ENCODE measurements at places on chromosomes 12 and 14.
A peak's percentile ranks its signal among the peaks of the same experiment; 100 is the strongest.

DNA sequence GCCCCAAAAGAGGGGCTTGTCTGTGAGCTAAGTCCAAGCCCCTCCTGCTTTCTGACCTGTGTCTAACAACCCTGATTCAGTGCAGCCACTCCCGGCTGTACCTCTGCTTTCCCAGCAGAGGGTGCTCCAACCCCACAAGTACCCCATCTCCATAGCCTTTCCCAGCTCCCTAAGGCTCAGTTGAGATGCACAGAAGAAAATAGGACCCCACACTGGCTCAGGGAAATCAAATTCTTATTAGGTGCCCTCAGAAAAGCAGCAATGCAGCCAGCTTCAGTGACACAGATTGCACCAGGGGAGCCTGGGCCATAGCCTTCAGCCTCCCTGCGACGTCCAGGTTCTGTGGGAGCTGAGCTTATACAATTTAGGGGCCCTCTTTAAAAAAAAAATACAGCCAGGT, 49.9 kb downstream of the LRRC74A start:
- DNase-seq, result peak; percentile 12

DNA sequence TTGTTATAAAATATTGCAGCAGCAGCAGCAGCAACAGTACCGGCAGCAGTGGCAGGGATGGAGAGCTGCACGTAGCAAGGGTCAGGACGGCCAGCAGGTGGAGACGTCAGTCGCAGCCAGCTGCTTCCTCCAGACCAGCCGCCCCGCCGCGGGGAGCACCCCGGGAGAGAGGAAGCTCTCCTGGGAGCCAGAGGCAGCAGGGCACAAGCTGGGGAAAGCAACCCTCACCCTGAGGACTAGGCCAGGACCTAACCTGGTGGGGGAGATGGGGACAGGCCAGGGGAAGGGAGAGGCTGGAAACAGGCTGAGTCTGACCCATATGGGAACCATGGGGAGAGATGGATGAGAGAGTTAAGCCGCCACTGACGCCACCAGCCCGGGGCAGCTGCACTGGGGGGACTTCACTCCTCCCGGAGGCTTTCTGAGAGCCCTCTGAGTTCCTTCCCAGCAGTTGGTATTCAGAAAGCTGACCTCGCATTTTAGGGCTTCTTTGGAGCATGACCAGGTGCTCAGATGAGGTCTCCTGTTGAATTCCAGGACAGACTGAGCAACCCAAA, 56.3 kb downstream of the SPTB start:
- peak; percentile 50 for DNase-seq

DNA sequence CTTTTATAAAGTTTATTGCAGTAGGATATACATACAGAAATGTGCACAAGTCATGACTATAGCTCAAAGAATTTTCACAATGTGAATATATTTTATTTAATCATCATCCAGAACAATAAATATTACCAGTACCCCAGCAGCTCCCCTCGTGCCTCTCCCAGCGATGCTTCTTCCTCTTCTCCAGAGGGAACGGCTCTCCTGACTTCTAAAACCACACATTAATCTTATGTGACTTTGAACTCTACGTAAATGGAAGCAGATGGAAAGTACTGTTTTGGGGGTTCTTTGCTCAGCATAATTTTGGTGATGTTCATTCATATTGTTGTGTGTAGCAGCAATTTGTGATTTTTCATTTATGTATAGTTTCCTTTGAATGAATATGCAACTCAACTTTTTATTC, 4.6 kb upstream of the SLC8A3 start:
- no peak for DNase-seq

- DNase-seq, result no peak
Observed at GRCh38 chr12:104513681-104514080, 56.9 kb downstream of the CHST11 start.

GRCh38 chr12:81203671-81204204, 125.9 kb downstream of the ACSS3 start:
- DNase-seq, result no peak

DNA sequence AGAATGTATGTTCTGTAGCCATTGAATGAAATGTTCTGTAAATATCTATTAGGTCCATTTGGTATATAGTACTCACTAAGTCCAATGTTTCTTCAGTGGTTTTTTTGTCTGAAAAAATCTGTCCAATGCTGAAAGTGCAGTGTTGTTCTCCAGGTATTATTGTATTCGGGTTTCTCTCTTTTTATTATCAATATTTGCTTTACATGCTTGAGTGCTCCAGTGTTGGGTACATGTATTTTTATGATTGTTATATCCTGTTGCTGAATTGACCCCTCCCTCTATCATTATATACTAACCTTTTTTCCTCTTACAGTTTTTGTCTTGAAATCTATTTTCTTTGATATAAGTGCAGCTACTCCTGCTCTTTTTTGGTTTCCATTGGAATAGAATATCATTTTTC, 382.2 kb downstream of the CCER1 start:
- no peak for DNase-seq

- DNase-seq, result no peak
Observed at GRCh38 chr14:101556131-101556530, 5.2 kb upstream of the DIO3 start.

DNA sequence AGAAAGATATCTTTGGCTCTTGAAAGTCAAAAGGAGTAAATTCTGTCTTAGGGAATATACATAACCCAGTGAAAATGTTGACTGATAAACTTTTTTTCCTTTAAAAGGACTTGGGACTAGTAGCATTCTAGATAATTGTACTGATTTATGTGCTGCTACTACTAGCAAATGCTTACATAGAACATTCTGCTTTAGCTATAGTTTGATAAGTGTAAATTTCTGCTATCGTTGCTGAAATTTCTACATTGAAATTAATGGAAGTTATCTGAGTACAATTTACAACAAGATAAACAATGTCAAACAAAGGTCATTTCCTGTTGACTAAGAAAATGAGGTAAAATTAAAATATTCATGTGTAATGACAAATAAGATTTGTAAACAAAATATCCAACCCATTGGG, 48.3 kb upstream of the CNTN1 start:
- no peak for DNase-seq

DNA sequence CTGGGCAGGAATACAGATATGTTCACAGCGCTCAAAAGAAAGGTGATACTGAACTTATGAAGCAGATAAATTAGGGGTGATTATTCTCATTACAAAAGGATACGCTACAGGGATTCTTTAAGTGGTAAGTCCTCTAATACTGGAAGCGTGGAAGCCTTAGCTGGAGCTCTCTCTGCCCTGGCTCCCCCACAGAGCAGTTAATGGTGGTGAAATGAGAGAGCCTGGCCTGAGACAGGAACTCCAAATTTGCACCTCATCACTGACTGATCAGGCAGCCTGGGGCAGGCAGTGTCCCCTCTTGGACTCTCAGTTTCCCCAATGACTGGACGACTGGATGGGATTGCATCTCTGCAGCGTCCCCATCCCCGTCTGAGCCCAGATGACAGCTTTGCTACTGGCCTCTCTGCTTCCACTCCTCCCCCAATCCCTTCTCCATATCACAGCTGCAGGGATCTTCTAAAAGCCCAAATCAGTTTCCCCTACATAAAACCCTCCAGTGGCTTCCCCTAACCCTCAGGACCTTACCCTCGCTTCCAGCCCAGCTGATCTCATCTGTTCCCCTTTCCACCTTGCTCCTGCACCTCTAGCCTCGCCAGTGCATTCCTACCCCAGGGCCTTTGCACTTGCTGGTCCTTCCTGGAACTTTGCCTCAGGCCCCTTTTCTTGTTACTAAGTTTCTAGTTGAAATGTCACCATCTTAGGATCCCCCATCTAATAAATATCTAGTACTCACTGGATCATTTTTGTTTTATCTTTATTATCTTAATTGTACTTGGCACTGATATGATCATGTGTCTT, 171.7 kb upstream of the LHX5 start:
- DNase-seq, result no peak

DNA sequence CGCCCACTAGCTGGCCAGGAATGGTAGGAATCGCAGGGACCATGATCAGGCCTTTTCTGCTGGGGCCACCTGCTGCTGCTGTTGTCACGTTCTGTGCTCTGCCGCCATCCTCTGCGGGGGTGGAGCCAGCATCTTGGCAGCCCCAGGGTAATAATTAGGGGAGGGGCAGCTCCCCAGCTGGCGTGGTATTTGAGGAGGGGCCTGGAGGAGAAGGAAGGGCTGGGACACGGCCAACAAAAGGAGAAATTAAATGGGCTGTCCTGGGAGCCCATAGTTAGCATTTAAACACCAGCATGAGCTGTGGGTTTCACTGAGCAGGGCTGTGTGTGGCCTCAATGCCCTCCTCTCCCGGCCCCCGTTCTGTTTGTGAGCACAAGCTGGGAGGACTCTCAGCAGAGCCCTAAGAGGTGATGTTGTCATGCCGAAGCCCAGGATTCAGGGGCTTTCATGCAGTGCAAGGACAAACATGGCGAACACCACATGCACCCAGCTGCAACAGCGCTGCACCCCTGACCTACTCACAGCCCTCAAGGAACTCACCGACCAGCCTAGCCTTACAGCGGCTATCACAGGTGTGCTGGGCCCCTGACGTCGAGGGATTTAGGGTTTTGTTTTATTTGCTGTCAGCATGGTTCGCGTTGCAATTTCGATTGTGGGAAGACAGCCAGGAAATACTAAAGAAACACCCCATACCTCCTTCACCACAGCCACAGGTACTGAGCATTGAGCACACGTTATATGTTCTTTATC, 324.3 kb downstream of the CACNA1C start:
- DNase-seq, result no peak

DNA sequence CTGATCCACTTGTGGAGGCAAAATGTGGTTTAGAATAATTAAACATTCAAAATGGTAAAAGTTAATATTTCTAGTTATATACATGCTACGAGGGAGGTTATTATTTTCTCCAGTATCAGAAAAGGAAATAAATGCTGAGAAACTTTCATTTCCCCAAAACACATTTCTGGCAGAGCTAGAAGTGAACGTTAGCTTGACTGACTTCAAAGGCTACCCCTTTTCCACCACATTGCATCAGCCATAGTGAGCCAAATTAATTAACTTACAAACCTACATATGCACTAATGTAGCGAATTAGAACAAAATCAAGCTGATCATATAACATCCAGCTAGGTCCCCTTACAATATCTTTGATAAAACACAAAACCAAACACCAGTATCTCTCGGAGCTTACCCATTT, 49.3 kb upstream of the RERGL start:
- DNase-seq, result no peak

- no peak for DNase-seq
Observed at GRCh38 chr14:21326972-21327371, 47.1 kb downstream of the RPGRIP1 start.

DNA sequence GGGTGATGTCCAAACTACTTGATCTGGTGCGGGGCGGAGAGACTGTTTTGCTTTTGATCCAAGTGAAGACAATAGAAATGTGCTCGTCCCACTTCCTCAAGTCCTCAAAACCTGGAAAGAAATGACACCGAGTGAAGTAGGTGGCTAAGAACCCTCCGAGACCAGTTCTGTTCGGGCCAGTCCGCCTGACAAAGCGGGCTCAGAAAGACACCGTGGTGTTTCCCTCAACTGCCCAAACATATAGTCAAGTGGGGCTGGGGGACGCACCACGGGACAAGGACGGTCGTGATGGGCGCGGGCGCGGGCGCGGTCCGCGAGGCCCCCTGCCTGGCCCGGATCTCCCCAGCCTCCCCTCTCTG, 1.6 kb downstream of the PHLDA1 start:
- DNase-seq, result no peak

GRCh38 chr12:40336573-40337199, 111.9 kb downstream of the LRRK2 start:
- DNase-seq, result no peak

DNA sequence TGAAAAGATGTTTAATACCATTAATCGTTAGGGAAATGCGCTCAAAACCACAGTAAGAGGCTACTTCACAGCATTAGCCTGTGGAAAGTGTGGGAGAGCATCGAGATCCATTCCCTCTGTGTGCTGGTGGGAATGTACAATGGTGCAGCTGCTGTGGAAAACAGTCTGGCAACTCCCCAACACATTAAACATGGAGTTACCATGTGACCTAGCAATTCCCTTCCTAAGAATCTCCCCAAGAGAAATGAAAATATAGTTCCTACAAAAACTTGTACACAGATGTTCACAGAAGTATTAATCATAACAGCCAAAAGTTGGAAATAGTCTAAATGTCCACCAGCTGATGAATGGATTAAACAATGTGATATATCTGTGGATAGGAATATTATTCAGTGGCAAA, 23.8 kb downstream of the MLXIP start:
- DNase-seq, result no peak

DNA sequence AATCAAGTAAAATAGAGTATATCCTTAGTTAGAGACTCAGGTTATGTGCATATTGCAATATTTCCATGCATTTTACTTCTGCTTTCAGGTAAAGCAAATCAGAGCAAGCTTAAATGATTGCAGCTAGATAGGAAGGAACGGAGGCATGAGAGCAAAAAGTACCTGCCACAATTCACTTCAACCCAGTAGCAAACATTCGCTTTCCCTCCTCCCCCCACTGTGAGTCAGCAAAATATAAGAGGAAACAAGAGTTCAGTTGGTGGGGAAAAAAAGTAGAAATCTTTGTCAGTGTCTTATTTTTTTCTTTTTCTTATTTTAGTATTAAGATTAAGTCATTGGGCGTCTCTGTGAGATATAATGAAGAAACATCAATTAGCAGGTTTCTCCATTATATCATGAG, 475.4 kb downstream of the NPAS3 start:
- no peak for DNase-seq

DNA sequence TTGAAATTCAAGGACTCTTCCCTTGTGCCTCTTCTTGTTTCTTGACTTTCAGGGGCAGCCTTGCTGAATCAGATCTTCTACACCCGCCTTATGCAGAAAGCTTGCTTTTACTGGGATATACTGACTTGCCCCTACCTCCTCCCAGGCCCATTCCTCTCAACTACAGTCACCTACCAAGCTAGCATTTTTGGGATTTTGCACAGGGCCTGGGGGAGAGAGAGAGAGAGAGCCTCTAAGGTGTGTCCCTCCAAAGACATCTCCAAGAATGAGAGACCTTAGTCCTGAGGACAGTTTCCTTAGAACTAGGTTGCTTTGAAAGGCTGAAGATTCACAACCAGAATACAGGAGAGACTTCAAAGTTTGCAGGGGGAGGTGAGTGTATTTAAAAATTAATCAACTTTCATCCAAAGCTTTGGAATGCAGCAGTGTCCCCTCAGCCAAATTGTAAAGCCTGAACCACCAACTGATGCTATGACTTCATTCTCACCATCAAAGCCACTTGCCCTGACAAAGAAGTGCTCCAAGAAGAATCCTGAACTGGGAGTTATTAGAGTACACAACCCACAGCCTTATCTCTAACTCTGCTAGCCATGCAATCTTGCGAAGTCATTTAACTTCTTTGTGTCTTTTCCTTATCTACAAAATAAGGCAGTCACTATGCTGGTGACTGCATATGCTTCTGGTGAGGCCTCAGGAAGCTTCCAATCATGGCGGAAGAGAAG, 96.1 kb upstream of the EGLN3 start:
- DNase-seq, result no peak

GRCh38 chr12:121130866-121131373, 1.8 kb upstream of the P2RX7 start:
- no peak for DNase-seq
